Upper lobe of left lung (tissue), 6 donors: ENCODE measurements at places on chromosomes 12 and 14.

DNA sequence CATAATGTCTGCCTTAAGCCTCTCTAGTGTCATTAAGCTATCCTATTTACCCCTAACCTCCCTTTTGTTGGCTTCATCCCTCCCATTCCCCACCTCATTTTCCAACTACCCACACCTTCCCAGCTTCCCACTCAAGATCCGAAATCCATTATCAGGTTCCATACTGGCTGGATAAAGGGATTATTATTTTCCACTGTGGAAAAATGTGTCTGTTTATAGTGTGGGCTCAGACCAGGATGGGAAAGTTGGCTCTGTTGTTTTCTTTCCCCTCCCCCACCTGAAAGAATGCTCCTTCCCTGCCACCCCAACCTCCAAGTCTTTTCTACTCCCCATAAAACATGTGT, 49.8 kb downstream of the SUSD6 start:
- H3K27ac ChIP-seq: peak overlapping the region; percentile 6
- peaks cover 100% of the 10 kb centered on the region for H3K4me1 ChIP-seq
- no peaks in the 10 kb centered on the region for H3K27me3 ChIP-seq
- H3K4me3 ChIP-seq: no peak overlapping the region
- no peak for DNase-seq

DNA sequence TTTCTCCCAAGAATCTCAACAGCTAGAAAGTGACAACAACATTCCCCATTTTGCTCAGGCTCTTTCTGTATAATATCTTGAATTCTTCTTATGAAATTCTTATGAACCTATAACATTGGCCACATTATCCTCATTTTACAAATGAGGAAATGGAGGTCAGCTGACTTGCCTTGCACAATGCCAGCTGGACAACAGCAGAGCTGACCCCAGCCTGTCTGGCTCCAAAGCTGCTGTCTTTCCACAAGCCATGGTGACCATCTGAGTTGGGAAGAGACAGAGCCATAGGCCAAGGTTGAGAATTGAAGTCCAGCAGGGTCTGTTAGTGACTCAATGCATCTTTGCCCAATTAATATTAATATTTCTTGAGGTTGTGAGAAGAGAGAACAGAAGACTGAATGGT, 87.3 kb downstream of the KSR2 start:
- DNase-seq: peak; percentile 27
- H3K27ac ChIP-seq: no peak overlapping the region
- H3K27me3 ChIP-seq: no peaks in the 10 kb centered on the region
- H3K4me1 ChIP-seq: no peaks in the 10 kb centered on the region

GRCh38 chr14:60253649-60254048, 4.6 kb downstream of the PPM1A start:
- H3K4me3 ChIP-seq: no peak overlapping the region
- H3K36me3 ChIP-seq: no peaks in the 10 kb centered on the region
- no peak overlapping the region for H3K27ac ChIP-seq
- no peak for DNase-seq
- H3K27me3 ChIP-seq: no peaks in the 10 kb centered on the region

GRCh38 chr14:49959822-49960408, 67.0 kb downstream of the ARF6 start:
- H3K27ac ChIP-seq: peak overlapping the region; percentile 56
- peak; percentile 48 for DNase-seq
- peak overlapping the region; percentile 16 for H3K4me3 ChIP-seq
- no peaks in the 10 kb centered on the region for H3K27me3 ChIP-seq
- no peaks in the 10 kb centered on the region for H3K4me1 ChIP-seq
- no peaks in the 10 kb centered on the region for H3K36me3 ChIP-seq

DNA sequence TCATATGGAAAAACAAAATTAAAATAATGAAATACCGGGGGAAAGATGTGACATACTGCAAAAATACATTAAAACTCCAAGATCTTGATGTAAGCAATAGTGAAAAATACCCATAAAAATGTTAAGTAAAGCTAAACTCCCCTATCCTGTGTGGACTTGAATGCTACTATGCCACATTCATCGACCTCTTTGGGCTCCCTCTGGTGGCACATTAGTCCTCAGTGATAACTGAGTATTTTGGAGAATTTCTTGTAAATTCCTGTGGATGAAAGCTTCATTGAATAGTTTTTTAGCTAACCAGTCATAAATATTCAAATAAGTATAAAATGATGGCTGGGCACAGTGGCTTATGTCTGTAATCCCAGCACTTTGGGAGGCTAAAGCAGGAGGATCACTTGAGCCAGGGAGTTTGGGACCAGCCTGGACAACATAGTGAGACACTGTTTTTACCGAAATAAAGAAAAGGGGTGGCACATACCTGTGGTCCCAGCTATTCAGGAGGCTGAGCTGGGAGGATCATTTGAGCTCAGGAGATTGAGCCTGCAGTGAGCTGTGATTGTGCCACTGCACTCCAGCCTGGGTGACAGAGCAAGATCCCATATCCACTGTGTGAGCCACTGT, 42.4 kb upstream of the SGPP1 start:
- H3K4me1 ChIP-seq: no peaks in the 10 kb centered on the region
- H3K4me3 ChIP-seq: no peak overlapping the region
- H3K27me3 ChIP-seq: no peaks in the 10 kb centered on the region
- no peaks in the 10 kb centered on the region for H3K36me3 ChIP-seq
- DNase-seq: peak; percentile 41
- no peak overlapping the region for H3K27ac ChIP-seq

GRCh38 chr12:97745406-97746101, 282.9 kb downstream of the RMST start:
- no peak for DNase-seq
- no peaks in the 10 kb centered on the region for H3K27me3 ChIP-seq
- no peak overlapping the region for H3K27ac ChIP-seq
- H3K4me1 ChIP-seq: no peaks in the 10 kb centered on the region
- H3K4me3 ChIP-seq: no peak overlapping the region
